ENCODE measurements at places on chromosomes 4 and X.

- no peak for DNase-seq
These were observed 222.3 kb upstream of the MID1 start for GRCh38 chrX:10842646-10843045.

DNA sequence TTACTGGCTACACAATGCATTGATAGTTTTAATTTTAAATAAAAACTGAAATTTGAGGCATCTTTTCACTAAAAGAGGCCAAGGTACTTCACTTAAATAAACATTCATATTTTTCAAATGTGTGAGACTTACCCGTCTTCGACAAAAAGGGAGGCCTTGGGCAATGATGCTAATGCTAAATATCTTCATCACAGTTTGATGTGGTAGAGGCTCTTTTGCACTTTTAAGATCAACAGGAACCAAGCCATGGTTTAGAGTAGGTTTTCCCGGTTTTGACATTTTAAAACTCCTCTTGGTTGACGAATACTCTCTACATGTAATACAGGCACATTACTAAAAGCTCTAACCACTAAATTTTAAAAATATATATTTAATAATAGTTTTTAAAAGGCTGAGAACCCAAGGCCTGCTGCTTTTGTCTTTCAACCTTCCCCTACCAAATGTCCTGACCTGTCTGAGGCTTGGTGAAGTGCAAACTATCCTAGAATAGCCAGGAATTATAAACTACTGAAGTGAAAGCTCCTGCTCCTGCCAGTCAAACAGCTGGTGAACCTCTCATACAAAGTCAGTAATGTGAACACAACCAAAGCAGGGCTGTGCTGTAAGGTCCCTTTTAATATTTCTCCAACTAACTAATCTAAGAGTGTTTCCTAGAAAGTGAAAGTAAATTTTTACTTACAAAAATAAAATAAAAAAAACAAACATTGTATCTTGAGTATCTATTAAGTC is 153.7 kb downstream of the FBXW7 start:
- no peak for DNase-seq

DNA sequence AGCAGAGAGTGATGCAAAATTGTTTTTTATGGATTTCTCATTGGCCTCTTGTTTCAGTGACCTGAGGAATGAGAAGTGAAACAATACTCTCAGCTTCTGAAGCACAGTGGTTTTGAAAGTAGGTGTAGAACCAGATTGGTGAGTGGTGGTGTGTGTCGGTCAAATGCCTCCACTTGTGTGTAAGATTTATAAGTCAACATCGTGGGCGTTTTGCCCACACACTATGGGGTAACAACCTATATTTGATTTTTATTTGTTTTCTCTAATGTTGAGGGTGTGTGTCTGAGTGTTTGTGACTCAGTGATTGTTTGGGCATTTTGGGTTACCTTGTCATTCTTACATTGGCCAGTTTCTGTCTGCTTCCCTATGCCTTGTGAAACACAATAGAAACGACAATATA is 23.3 kb downstream of the ADGRL3 start:
- no peak for DNase-seq

GRCh38 chr4:2103843-2104547 is 44.9 kb downstream of the NAT8L start:
- no peak for DNase-seq

DNA sequence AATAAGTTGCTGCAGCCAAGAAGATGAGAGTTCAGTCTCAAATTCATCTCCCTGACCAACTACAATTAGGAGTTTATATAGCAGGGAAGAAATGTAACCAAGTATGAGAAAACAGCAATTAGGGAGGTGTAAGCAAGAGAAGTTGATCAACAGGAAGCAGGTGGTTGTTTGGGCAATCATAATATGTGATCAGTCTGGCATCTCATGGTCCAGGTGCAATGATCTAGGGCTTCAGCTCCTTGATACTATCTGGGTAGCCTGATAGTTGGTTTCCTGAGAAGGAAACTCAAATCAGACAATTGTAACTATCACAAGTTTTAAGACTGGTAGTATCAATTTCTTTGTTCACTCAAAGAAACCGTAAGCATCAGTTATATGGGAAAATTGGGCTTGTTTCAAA is 1574.3 kb upstream of the PABPC4L start:
- DNase-seq: no peak

- DNase-seq: no peak
These were observed 28.8 kb downstream of the ASIC5 start for GRCh38 chr4:155837203-155837796.

DNA sequence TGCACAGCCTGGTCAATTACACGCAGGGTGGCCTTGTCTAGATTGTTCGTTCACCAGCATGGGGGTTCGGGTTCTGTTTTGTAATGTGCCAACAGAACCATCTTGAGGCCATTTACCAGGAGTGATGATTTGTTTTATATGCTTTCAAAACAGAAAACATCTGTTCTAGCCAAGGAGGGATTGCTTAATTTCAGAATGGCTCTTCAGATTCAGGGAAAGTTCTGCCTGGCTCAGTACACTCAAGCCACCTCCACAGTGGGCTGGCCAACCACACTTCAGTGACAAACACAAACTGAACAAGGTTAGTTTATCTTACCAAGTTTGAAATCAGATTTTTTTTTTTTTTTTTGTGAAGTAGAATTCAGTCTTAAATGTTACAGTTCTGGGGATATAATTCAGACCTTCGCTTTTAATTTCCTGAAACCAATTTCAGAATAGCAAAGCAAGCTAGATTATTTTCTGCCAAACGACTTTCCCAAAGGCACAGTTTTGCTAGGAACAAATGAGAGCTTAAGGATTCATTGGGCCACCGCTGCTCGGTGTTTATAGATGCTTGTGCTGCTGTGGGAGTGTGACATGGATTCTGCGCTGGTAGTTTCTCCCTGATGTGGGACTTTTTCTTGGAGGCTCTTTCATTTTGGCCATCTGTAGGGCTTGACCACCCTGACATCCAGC is 23.4 kb downstream of the SMS start:
- DNase-seq: no peak

GRCh38 chrX:46573892-46574773 is 568 bp downstream of the CHST7 start:
- no peak for DNase-seq

GRCh38 chrX:10010686-10011085 is 43.5 kb downstream of the CLDN34 start:
- peak; percentile 62 for DNase-seq

- DNase-seq: no peak
These were observed 9.1 kb downstream of the IL13RA1 start for GRCh38 chrX:118736394-118737010.

- DNase-seq: no peak
These were observed 7.1 kb downstream of the KLKB1 start for GRCh38 chr4:186234367-186234766.

GRCh38 chrX:55908661-55909212 is 191.2 kb downstream of the RRAGB start:
- DNase-seq: peak; percentile 1

DNA sequence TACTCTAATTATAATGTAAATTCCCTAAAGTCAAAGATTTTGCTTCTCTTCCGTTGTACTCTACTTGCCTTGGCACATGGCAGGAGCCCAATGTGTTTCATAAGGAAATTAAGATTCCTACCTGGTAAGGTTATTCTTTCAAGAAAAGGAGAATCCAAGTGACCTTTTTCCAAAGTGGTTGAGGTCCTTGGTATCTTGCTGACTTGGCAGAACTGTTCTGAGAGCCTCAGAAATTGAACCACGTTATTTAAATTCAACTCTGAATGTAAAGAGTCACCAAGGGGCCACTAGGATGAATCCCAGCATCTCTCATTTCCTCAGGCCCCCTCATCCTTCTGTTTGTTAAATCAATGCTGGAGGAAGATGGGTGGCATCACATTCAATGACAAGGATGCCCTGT is 418.2 kb upstream of the MAGEB2 start:
- DNase-seq: no peak

DNA sequence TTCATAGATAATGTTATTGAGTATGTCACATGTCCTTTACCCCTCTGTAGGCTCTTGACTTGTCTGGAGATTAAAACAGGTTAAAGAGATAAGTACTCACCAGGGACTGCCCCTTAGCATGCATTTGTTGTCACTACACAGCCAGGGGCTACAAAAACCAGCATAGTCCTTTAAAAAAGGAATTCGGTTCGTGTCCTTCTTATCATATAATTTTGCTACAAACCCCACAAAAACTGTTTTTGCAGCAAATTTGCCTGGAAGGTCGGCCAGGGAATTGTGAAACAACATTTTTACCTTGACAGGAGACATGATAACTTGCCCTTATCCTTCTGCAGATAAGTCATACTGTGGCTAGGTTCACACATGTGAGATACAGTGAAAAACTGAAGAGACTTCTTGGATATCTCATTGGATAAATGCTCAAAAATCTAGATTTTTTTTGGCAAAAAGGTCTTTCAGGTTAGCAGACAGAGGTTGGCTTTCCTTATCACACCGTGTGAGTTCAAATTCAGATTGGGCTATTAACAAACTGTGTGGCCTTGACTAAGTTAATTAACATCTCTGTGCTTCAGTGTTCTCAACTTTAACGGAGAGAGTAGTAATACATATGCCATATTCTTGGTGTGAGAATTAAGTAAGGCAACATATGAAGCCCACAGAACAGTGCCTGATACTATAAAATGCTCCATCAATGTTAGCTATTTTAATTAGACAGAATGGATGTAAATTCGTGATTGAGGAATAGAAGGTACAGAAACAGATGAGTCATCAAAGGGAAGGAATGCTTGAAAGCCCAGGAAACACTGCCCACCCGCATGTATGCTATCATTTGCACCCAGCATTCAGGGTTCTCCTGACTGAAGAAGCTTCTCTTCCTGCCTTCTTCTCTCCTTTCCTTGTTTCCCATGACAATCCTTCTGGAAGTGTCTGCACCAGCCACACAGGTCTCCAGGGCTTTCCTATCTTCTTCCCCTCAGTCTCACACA is 30.0 kb downstream of the FAM9C start:
- DNase-seq: no peak

- no peak for DNase-seq
These were observed 19.9 kb downstream of the IQSEC2 start for GRCh38 chrX:53261355-53261972.

GRCh38 chr4:148192526-148192925 is 249.7 kb downstream of the NR3C2 start:
- DNase-seq: no peak

GRCh38 chr4:109406337-109406931 is 27.2 kb upstream of the SEC24B start:
- peak; percentile 52 for DNase-seq

- no peak for DNase-seq
These were observed 219.6 kb downstream of the GRXCR1 start for GRCh38 chr4:43112139-43112538.

DNA sequence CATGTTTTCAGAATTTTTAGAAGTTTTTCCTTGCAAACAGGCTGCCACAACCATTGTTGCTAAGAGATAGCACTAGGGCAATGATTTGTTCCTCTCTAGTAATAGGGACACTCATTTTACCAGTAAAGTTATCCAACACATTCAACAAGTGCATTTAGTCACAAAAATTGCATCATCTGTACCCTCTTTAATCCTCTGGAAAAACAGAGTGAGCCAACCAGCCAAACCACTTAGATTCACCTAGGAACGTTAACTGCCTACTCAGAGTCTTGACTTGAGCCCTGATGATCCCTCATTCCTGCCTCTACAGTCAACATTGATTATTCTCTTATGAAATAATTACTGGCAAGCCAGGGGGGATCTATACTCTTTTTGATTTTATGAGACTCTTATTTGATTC is 17.0 kb upstream of the ADGRA3 start:
- no peak for DNase-seq

- no peak for DNase-seq
These were observed 651 bp downstream of the UCHL1 start for GRCh38 chr4:41257257-41257901.

DNA sequence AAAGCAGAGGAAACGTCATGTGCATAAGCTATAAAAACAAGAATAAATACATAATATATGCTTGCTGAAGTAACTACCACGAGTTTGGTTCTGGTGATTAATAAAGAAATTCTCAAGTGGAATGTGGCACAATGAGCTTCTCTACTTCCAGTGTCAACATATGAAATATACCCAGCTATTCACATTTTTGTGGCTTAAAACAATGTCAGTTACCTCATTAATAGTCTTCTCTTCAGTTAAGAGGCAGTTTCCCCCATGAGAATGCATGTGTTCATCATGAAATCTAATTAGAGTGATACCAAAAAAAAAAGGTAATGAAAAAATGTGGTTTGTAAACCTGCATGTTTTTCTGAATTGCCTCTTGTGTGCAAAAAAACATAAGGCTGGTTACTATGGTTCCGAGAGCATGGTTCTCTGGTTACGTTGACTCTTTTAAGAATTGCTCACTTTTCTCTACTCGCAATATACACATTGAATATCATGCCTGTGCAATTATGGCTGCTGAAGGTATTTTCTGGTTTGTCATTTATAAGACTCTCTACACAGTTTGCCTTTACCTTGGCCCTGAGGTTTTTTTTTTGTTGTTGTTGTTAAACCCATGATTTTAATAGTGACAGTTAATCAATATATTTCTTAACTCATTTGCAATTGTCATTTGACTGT is 108.2 kb downstream of the PCDH7 start:
- DNase-seq: peak; percentile 81

DNA sequence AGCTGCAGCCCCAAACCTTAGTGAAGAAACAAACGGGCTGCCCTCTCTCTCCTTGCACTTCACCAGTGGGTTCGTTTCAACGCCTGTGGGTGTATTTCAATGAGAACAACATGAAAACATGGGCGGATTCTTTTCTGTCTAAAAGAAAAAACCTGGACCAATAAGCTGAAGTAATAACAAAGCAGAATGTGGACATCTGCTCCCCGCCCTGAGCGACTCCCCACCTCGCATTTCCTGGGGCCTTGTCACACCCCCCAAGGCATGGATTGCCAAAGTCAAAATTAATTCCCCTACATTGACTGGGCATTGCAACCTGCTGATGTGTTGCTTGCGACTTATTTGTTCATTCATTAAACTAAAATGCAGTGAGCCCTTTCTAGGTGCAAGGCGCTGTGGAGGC is 142.9 kb downstream of the BCOR start:
- DNase-seq: no peak

DNA sequence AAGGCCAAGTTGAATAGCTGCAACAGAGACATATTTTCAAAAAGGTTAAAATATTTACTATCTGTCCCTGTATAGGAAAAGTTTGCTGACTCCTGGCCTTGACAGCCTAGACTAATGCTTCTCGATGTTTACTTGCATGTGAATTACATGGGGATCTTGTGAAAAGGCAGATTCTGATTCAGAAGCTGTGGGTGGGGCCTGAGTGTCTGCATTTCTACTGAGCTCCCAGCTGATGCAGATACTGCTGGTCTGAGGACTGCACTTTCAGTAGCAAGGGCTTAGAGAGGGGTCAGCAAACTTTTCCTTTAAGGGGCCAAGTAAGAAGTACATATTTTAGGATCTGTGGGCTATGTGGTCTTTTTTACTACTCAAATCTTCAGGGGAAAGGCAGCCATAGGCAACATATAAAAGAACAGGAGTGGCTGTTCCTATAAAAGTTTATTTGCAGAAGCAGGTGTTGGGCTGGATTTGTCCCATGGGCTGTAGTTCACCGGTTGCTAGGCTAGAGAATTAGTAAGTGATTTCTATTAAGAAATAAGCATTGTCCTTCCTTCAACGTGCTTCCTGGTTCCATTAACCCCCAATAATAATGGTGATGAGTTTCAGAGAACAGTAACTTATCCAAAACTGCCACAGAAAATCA is 97.2 kb upstream of the PDE5A start:
- no peak for DNase-seq
